ENCODE measurements at places on chromosomes 16 and 17.

- no peak for DNase-seq
These were observed 29.0 kb upstream of the CHMP6 start for GRCh38 chr17:80962356-80963329.

GRCh38 chr16:3655396-3656159, 1.1 kb downstream of the DNASE1 start:
- no peak for DNase-seq

GRCh38 chr16:2328428-2328827, 12.1 kb downstream of the ABCA3 start:
- no peak for DNase-seq

- no peak for DNase-seq
These were observed 45.0 kb upstream of the ARHGAP44 start for GRCh38 chr17:12744298-12744697.

- no peak for DNase-seq
These were observed 7.6 kb downstream of the KRT24 start for GRCh38 chr17:40695874-40696472.

GRCh38 chr16:1297018-1297696, 12.3 kb upstream of the UBE2I start:
- DNase-seq = peak; percentile 36

- no peak for DNase-seq
These were observed 540 bp downstream of the PPP4C start for GRCh38 chr16:30076276-30076791.

DNA sequence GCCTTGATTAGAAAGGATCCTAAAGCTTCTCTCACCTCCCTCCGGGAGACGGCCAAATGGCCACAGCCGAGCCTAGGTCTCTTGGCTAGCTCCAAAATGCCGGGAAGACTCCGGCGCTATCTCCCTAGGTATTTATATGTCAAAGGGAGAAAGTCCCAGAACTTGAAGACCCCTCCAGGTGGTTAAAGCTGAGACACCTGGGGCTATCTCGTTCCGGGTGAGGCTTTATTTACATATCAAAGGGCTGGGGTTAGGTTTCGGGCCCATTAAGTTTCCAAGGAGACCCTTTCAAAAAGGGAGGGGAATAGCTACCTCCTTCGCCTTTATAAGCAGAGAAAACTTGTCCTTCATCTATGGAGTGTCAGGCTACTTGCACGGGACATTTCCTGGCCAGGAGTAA, 70.9 kb upstream of the KIFC3 start:
- DNase-seq = no peak

DNA sequence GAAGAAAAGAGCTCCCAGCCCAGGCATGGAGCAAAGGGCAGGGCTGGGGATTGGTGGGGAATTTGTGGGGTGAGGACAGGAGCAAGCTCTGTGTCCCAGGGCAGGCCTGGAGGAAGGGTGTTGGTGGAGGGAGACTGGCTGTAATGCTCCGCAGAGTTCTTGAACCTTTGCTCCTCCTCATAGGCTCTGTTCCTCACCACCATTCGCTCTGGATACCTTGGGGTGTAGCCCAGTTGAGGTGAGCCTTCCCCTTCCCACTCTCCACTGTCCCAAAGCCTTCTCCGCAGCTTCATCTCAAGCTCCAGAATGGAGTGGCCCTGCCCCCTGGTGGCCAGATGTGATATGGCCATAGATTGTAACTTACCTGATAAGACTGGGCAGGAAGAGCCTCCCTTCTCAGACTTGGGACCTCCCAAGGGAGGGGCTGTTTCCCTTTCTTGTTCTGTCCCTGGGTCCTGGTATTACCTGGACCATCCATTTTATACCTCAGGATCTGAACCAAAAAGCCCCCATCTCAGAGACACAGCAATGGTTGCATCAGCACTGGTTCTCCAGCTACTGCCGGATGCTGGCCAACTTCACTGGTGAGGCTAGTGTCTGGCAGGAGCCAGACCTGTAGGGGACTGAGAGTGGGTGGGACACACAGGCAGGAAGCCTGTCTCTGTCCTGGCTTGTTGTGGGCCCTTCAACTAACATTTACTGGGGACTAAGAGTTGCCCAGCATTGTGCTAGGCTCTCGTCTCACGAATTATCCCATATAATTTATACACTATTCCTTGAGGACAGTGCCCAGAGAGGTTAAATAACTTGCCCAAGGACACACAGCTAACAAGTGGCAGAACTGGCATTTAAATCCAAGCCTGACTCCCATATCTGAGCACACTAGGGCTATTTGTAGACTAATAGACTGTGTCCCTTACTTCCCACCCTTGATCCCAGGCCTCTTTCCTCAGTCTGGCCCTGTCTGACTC, 19.1 kb upstream of the STAC2 start:
- DNase-seq = peak; percentile 54

DNA sequence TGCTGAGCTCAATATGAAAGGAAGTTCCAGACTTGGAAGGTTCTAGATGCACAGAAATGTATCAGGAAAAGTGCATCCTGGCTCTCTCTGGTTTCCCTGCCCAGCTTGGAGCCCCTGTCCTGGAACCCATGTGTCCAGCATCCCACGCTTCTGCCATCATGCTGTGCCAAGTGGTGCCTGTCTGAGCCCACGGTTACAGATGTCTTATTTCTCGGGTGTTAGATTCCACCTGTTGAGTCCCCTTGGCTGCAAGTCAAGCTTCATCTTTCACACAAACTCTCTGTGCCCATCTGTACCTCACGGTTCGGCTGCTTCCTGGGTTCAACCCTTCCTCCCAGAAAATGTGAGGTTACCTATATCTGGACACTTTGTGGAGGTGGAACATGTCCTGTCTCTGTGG, 22.5 kb downstream of the OR1D5 start:
- DNase-seq = no peak

GRCh38 chr17:36468903-36469635, 17.4 kb upstream of the ZNHIT3 start:
- no peak for DNase-seq

DNA sequence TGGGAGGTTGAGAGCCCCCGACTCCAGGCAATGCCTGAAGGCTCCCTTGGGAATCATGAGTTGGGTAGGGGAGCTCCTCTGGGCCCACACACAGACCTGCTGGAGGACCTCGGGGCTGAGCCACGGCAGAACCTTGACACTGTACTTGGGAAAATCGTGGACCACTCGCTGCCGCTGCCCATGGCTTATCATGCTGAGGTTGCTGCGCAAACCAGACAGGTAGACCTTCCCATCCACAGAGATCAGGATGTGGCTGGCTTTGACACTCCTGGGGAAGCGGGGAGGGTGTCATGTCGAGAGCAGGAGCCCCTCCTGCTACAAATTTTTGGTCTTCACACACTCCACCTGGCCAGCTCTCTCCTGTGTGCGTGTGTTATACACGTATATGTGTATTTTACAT, 7.2 kb upstream of the LIMD2 start:
- DNase-seq = no peak

DNA sequence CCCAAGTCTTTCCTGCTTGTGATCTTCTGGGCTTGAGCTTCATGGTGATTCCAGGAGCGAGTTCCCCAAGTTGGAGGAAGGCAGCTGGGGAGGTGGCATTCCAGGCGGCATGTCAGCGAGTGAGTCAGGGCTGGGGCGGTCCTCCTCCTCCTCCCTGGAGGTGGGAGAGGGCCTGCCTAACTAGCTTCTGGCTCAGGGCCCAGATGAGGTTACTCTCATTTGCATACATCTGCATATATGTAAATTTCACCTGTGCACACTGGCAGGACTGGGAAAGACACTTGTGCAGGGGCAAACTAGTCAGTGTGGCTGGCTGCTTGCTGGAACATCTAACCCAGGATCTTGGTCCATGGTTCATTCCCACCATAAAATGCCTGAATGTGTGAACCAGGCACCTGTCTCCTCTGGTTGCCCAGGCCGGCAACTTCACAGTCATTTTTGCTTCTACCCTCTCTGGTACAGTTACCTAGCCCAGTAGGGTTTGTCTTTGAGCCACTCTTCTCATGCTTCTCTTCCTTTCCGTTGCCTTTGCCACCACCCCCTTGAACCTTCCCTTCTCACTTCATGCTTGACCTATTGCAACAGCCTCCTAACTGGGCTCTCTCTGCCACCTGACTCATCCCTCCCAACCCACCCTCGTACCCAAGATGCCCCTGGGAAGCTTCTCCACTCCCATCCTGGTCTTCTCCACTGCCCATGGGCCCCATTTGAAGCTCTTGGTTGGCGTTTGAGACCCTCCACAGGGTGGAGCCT, 9.6 kb upstream of the DLX4 start:
- DNase-seq = no peak

DNA sequence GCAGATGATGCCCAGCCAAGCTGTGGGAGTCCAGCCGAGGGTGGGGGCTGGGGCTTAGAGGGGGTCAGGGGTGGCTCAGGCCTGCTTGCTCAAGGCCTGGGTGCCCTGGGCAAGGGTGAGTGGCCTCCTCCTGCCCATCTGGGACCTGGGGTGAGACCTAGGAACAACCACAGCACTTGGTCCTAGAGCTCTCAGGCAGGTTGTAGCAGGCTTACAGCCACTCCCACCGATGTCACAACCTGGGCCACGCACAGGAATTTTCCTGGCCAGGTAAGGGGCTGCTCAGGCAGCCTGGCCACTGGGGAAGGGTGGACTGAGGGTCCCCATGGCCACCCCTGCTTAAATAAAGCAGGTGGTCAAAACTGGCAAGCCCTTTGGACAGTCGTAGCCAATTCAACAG, 6.3 kb upstream of the SREBF1 start:
- DNase-seq = no peak

GRCh38 chr16:84062734-84063640, 20.4 kb upstream of the SLC38A8 start:
- no peak for DNase-seq

DNA sequence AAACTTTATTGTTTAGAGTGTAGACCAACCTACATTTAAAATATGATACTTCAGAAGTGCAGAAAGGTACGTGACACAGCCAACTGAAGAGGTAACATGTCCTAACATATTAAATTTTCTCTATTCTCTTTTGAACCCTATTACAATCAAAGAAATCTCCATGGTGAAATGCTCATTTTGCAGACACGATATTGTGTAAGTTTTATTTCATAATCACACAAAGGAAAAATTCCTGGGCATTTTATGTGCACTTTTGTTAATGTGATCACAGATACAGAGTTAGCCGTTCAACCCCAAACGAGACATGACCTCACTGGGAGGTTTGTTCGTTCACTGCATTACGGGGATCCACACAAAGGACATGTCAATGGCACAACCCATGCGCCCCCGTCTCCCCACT, 21.8 kb downstream of the KCNJ16 start:
- no peak for DNase-seq

- DNase-seq = no peak
These were observed 1.6 kb upstream of the KRTAP2-4 start for GRCh38 chr17:41067281-41067680.

- no peak for DNase-seq
These were observed 14.4 kb downstream of the SCPEP1 start for GRCh38 chr17:56992364-56992763.
